ENCODE measurements at places on chromosomes 5 and 9.
A peak's percentile ranks its signal among the peaks of the same experiment; 100 is the strongest.

DNA sequence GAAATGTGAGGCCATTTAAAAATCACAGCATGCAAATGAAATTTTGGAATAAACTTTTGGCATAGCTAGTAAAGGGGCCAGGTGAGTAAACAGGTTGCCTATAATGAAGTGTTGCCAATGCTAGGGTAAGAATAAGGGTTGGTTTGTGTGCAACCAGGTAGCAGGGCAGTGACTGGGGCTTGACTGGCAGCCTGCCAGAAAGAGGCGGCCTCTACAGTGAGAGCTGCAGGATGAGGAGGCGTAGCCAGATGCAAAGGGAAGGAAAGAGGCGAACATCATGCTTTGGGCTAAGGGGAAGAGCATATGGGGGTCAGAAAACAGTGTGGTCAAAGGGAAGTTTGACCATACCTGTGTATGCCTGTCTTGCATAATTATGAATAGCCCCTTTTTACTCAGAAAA lies 70.6 kb downstream of the MAST4 start:
- DNase-seq: no peak

- peak; percentile 68 for DNase-seq
These were observed 1.1 kb upstream of the TENT4A start for GRCh38 chr5:6712142-6712576.

GRCh38 chr5:91946870-91947269 lies 563.8 kb upstream of the ARRDC3 start:
- DNase-seq: no peak

DNA sequence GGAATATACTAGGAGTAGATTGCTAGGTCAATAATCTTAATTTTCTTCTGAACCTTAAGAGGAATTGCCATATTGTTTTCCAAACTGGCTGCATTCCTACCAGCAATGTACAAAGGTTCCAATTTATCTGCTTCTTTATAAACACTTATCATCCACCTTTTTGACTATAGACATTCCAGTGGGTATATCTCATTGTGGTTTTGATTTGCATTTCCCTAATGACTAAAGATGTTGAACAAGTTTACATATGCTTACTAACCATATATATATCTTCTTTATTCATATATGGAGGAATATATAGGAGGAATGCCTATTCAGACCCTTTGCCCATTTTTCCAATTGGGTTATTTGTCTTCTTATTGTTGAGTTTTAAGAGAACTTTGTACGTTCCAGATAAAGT lies 7.6 kb downstream of the DNAJC18 start:
- no peak for DNase-seq

- peak; percentile 56 for DNase-seq
These were observed 106.7 kb upstream of the CPEB4 start for GRCh38 chr5:173781432-173781815.

- DNase-seq: no peak
These were observed 14.5 kb upstream of the KCNMB1 start for GRCh38 chr5:170403675-170404074.

DNA sequence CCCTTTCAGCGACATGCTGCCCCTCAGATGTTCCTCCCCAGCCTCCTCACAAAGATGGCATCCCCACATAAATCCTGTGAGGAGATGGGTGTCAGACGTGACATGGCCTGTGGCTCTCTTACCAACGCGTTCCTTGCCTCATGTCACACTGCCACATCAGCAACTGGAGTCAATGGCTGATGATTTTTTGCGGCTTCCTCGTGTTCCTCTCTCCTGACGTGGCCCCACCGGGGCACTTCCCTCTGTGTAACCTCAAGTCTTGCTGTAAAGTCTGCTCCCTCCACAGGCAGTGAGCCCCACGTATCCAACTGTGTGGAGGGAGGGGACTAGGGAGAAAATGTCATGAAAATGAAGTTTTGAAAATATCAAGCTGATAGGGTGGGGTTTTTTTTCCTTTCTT lies 53.2 kb upstream of the SHISAL2B start:
- peak; percentile 36 for DNase-seq

- no peak for DNase-seq
These were observed 550 bp upstream of the CKMT2 start for GRCh38 chr5:81232464-81233079.

- peak; percentile 81 for DNase-seq
These were observed 26.9 kb downstream of the TICAM2 start for GRCh38 chr5:115575167-115576070.

- no peak for DNase-seq
These were observed 517.1 kb downstream of the ZNF608 start for GRCh38 chr5:124229352-124229751.

DNA sequence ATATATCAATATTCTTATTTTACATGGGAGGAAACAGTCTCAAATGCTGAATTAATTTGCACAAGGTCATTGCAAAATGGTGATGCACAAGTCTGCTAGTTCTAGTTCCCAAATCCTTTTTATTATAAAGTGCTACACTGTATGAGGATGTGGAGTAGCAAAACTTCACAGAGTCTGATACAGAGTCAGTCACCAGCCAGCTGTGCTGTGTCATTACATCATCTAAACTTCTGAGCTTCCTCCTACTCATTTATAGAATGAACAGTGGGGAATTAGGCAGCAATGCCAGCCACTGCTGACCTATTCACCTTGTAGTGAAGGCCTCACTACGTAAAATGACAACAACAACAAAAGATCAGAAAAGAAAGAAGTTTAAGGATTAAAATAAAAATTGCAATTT lies 357.8 kb downstream of the TMEM167A start:
- DNase-seq: no peak

GRCh38 chr9:121709798-121710197 lies 58.4 kb downstream of the DAB2IP start:
- DNase-seq: no peak
